ENCODE measurements at places on chromosomes 4 and X. TPM values are rescaled to one million over a fixed set of nuclear protein-coding genes. Genes with fewer than 3 reads are reported as not detected.

The BDH2 gene
- total RNA-seq, result 12.5 TPM

The SOWAHB gene
- 3.9 TPM for total RNA-seq

The CLIC2 gene
- 3.4 TPM for total RNA-seq

The MAGEB17 gene
- total RNA-seq, result 0.25 TPM

The STARD8 gene
- 2.5 TPM for total RNA-seq

The OPHN1 gene
- 34.7 TPM for total RNA-seq

The MAGEB1 gene
- not detected for total RNA-seq

The SMIM10 gene
- total RNA-seq, result 0.49 TPM

The MGAT4D gene
- not detected for total RNA-seq

The SULT1B1 gene
- total RNA-seq, result 0.98 TPM

The TEC gene
- 2.0 TPM for total RNA-seq

The PCDH10 gene
- 79.9 TPM for total RNA-seq

The TRMT2B gene
- 4.9 TPM for total RNA-seq

All from temporal lobe (tissue), 4 donors.